Naive thymus-derived CD4-positive, alpha-beta T cell (primary cell): ENCODE measurements at places on chromosomes 1 and 21.

- H3K27me3 ChIP-seq: no peaks in the 10 kb centered on the region
- no peak overlapping the region for H3K27ac ChIP-seq
- no peak overlapping the region for H3K4me3 ChIP-seq
- DNase-seq: no peak
- H3K4me1 ChIP-seq: no peaks in the 10 kb centered on the region
These were observed 214.5 kb downstream of the VAV3 start for GRCh38 chr1:107750364-107750959.

GRCh38 chr1:72483846-72484357 is 201.6 kb upstream of the NEGR1 start:
- H3K4me3 ChIP-seq: no peak overlapping the region
- DNase-seq: no peak
- H3K36me3 ChIP-seq: no peaks in the 10 kb centered on the region

- H3K27me3 ChIP-seq: no peaks in the 10 kb centered on the region
- no peak overlapping the region for H3K4me3 ChIP-seq
- peak; percentile 46 for DNase-seq
- H3K4me1 ChIP-seq: peaks cover 4% of the 10 kb centered on the region
- no peak overlapping the region for H3K27ac ChIP-seq
These were observed 13.7 kb downstream of the TLR5 start for GRCh38 chr1:223129229-223129901.

- peaks cover 20% of the 10 kb centered on the region for H3K4me1 ChIP-seq
- no peak overlapping the region for H3K27ac ChIP-seq
- no peaks in the 10 kb centered on the region for H3K36me3 ChIP-seq
- DNase-seq: no peak
These were observed 146.8 kb upstream of the RAB4A start for GRCh38 chr1:229124116-229124515.

DNA sequence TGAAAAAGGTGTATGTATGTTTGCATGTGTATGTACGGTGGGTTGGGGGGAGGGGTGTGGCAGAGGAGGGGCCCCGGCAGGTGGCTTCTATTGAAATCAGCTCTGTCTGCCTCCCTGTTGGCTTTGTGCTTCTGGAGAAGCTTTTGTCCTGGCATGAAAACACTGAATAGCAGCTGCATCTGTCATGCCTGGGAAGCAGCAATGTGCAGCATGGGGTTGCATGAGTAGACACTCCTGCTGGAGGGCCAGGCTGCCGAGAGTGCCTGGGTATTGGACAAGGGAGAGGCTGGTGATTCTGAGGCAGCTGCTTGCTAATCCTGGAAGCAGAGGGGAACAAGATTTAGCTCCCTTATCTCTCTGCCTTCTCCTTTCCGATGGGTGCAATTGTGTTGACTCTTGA is 20.5 kb downstream of the MAPKAPK2 start:
- no peak overlapping the region for H3K4me3 ChIP-seq
- no peak for DNase-seq
- no peaks in the 10 kb centered on the region for H3K27me3 ChIP-seq

DNA sequence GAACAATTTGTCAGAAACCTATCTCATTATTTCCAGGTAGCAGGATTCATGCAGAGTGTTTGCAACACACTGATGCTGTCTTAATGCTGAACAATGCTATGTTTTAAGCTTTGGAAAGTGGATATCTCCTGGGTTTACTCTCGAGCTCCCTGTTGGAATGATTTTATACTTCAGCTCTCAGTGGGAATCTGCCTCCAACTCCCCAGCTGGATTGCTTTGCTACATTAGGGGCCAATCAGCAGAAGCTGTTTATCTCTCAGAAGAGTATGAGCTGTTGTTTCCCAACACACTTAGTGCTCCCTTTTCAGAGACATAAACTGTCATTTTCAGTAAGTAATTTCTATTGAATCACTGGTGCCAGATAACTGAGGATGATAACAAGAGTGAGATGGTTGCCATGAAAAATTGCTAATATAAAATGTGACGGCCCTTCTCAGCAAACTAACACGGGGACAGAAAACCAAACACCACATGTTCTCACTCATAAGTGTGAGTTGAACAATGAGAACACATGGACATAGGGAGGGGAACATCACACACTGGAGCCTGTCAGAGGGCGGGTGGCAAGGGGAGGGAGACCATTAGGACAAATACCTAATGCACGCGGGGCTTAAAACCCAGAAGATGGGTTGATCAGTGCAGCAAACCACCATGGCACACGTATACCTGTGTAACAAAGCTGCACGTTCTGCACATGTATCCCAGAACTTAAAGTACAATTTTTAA is 265.9 kb upstream of the RUNX1 start:
- no peak for DNase-seq
- no peak overlapping the region for H3K4me3 ChIP-seq
- no peaks in the 10 kb centered on the region for H3K4me1 ChIP-seq
- H3K27ac ChIP-seq: no peak overlapping the region
- no peaks in the 10 kb centered on the region for H3K36me3 ChIP-seq

DNA sequence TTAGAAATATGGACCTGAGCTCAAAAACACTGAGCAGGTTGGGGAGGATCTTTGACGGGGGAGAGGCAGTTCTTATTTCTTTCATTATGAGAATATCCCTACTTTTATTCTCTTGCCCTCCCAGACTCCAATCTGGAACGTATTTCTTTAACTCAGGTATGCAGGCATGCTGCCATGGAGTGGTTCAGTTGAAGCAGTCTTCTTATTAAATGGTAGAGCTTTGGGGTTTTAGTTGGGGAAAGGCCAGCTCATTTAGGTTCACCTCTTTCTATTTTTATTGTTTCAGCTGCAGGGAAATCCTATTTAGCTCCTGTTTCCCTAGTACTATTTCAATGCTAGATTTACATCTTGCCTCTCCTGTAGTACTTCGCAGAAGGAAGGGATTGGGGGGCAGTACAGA is 198.9 kb downstream of the TTLL7 start:
- no peak overlapping the region for H3K4me3 ChIP-seq
- no peak overlapping the region for H3K27ac ChIP-seq
- H3K27me3 ChIP-seq: no peaks in the 10 kb centered on the region
- no peaks in the 10 kb centered on the region for H3K4me1 ChIP-seq
- no peaks in the 10 kb centered on the region for H3K36me3 ChIP-seq

DNA sequence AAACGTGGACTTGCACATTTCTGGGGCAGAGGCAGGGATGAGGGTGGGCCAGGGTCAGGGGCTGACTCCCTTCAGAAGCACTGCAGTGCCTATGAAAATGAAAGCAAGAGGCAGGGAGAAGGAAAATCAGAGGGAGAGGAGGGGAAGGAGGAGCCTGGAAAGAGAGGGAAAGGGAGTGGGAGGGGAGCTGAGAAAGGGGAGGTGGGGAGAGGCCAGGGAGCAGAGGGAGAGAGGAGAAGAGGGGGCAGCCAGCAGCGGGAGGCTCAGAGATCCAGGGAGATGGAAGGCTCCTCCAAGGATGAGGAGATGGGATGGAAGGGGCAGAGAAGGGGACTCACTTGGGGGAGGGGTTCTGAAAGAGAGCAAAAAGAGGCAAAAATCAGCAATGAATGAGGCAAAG is 96.3 kb upstream of the KLHDC7A start:
- no peak overlapping the region for H3K4me3 ChIP-seq
- H3K27me3 ChIP-seq: no peaks in the 10 kb centered on the region
- no peaks in the 10 kb centered on the region for H3K4me1 ChIP-seq
- H3K27ac ChIP-seq: no peak overlapping the region
- no peak for DNase-seq
- no peaks in the 10 kb centered on the region for H3K36me3 ChIP-seq

GRCh38 chr1:160168609-160169369 is 17.4 kb downstream of the ATP1A4 start:
- H3K4me3 ChIP-seq: no peak overlapping the region
- no peak overlapping the region for H3K27ac ChIP-seq
- no peak for DNase-seq

DNA sequence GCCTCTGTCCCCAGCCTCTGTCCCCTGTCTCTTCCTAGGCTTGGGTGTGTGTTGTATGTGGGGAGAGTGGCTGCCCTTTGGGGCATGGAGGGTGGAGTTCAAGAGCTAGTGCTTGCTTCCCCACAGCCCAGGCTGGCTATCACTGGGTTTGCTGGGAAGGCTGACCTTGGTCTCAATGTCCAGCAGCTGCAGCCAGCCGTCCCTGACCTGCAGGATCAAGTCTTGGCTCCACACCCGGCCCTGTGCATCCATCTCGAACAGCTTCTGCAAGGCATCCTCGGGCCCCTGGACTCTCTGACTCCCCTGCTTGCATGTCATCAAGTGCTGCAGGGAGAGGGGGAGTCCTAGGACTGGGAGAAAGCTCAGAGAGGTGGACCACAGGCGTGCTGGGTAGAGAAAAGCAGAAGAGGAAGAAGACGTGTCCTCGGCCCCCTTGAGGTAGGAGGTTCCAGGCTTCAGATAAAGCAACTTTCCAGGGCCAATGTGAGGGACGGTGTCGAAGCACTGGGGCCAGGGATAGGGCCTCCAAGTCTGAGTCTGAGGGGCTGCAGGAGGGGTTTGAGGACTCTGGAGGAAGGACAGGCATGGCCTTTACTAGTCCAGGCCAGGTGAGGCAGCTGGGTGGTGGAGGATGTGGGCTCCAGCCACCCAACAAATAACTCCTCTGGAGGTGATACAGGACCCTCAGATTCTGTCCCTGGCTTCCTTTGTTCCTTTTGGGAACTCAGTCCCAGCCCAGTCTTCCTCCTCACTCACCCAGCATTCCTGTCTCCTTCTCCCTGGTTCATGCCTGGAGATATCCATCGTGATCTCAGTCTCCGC is 4.0 kb downstream of the EPS8L3 start:
- H3K27me3 ChIP-seq: no peaks in the 10 kb centered on the region
- H3K4me3 ChIP-seq: no peak overlapping the region
- H3K4me1 ChIP-seq: no peaks in the 10 kb centered on the region
- peak; percentile 17 for DNase-seq
- H3K36me3 ChIP-seq: no peaks in the 10 kb centered on the region

DNA sequence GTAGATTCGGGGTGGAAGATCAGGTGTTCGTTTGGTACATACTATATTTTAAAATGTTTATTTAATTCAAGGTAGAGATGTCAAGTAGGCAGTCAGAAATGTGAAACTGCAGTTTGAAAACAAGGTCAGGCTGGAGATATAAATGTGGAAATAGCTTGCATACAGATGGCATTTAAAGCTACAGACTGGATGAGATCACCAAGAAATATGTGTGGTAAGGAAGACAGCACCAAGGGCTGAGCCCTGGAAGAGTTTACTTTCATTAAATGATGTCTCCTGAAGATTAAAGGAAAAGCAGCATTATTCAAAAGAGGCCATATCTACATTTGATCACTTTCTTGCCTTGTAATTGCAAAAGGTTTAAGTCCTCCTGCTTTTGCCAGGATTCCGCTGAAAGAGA is 271.3 kb downstream of the PTBP2 start:
- no peaks in the 10 kb centered on the region for H3K36me3 ChIP-seq
- H3K4me1 ChIP-seq: no peaks in the 10 kb centered on the region
- H3K27me3 ChIP-seq: peaks cover 4% of the 10 kb centered on the region
- no peak for DNase-seq

- peaks cover 31% of the 10 kb centered on the region for H3K4me1 ChIP-seq
- no peaks in the 10 kb centered on the region for H3K36me3 ChIP-seq
- DNase-seq: no peak
These were observed 24.9 kb downstream of the USP25 start for GRCh38 chr21:15754640-15755039.

- no peak overlapping the region for H3K4me3 ChIP-seq
- no peaks in the 10 kb centered on the region for H3K27me3 ChIP-seq
- no peaks in the 10 kb centered on the region for H3K36me3 ChIP-seq
These were observed 18.3 kb upstream of the ALPL start for GRCh38 chr1:21490774-21491487.

- H3K4me3 ChIP-seq: no peak overlapping the region
- no peaks in the 10 kb centered on the region for H3K4me1 ChIP-seq
- H3K36me3 ChIP-seq: no peaks in the 10 kb centered on the region
- H3K27me3 ChIP-seq: peaks cover 4% of the 10 kb centered on the region
These were observed 15.2 kb upstream of the ALX3 start for GRCh38 chr1:110085671-110086070.

GRCh38 chr21:15781986-15782385 is 52.2 kb downstream of the USP25 start:
- H3K4me3 ChIP-seq: no peak overlapping the region
- H3K36me3 ChIP-seq: peaks cover 25% of the 10 kb centered on the region
- H3K27ac ChIP-seq: no peak overlapping the region

DNA sequence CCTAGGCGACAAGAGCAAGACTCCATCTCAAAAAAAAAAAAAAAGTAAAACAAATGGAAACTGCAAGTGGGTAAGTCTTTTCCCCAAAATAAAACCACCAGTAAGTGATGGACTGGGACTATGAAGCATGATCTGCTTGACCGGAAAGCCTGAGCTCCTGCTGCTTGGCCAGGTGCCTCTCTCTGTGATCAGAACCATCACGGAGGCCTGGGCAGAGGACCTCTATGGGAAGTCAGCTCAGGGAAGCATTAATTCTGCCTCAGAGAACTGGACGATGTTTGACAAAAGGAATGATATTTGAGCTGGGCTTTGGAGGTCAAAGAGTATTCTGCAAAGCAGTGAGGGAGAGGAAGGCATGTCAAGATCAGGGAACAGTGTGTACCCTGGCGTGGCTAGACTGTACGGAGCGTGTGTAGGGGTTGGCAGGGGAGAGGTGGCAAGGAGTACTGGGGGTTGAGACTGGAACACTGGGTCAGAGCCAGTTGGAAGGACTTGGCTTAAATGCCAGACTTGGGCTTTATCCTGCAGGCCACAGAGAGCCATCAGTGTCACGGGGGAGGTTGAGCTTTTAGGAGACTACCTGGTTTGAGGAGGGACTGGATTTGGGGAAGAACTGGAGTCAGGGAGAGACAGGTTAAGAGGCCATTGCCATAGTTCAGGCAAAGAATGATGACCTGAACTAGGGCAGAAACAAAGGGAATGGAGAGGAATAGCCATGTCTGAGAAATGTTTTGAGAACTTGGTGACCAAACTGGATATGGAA is 16.4 kb downstream of the ATP1A2 start:
- no peak overlapping the region for H3K4me3 ChIP-seq
- no peak overlapping the region for H3K27ac ChIP-seq
- no peaks in the 10 kb centered on the region for H3K27me3 ChIP-seq
- H3K4me1 ChIP-seq: no peaks in the 10 kb centered on the region

- H3K4me1 ChIP-seq: peaks cover 9% of the 10 kb centered on the region
- no peak overlapping the region for H3K4me3 ChIP-seq
- no peak overlapping the region for H3K27ac ChIP-seq
- H3K27me3 ChIP-seq: no peaks in the 10 kb centered on the region
These were observed 163.2 kb upstream of the COL6A1 start for GRCh38 chr21:45818276-45818903.

- no peak overlapping the region for H3K27ac ChIP-seq
- H3K36me3 ChIP-seq: no peaks in the 10 kb centered on the region
- no peak overlapping the region for H3K4me3 ChIP-seq
- no peak for DNase-seq
- H3K4me1 ChIP-seq: peaks cover 18% of the 10 kb centered on the region
These were observed 1.6 kb upstream of the ADARB1 start for GRCh38 chr21:45072738-45073300.

- no peak for DNase-seq
- no peaks in the 10 kb centered on the region for H3K27me3 ChIP-seq
- H3K4me3 ChIP-seq: no peak overlapping the region
These were observed 90.4 kb upstream of the VAV3 start for GRCh38 chr1:108055387-108055786.

- H3K36me3 ChIP-seq: no peaks in the 10 kb centered on the region
- no peak for DNase-seq
These were observed 42.3 kb downstream of the DUSP10 start for GRCh38 chr1:221699577-221699976.
